OCI-LY7 (cell line): ENCODE measurements at places on chromosomes 5 and 9.

DNA sequence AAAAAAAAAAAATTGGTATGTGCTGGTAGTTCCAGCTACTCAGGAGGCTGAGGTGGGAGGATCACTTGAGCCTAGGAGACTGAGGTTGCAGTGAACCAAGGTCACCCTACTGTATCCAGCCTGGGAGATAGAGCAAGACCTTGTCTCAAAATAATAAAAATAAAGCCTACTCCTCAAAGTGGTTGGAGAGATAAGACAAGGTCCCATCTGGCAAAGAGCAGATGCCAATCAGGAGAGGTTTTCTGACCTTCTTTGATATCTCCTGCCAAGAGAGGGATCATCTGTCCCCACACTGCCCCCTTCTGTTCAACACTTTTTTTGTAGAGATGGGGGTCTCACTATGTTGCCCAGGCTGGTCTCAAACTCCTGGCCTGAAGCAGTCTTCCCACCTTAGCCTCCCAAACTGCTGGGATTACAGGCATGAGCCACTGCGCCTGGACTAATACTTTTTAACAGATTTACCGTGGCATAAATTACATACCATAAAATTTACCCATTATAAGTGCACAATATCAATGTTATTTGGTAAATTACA lies 64.7 kb downstream of the SH3PXD2B start:
- DNase-seq = no peak

GRCh38 chr5:133753856-133754255 lies 141.5 kb upstream of the FSTL4 start:
- DNase-seq = no peak

DNA sequence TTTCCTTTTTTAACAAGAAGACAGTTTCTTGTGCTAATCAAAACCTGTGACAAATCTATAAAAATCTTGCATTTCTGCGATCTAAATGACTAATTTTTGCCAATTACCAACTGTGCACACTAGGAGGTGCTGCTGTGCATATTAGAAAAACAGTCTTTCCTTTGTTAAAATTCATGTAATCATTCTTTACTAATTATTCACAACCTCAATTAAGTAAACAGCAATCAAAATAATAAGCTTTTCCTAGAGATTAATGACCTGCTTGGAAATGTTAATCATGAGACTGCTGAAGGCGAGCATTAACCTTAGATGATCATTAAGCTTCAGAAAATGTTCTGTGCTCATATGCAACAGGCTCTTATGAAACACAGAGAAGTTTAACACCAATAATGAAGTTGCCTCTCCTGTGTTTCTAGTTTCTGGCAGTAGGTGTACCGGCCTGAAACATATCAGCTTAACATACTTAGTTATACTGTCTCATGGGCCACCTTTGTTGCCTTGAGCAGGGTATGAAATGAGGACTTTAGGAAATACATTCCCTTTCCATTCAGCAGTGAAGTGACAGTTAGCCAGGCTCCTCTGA lies 17.7 kb downstream of the RFESD start:
- DNase-seq = peak; percentile 42

DNA sequence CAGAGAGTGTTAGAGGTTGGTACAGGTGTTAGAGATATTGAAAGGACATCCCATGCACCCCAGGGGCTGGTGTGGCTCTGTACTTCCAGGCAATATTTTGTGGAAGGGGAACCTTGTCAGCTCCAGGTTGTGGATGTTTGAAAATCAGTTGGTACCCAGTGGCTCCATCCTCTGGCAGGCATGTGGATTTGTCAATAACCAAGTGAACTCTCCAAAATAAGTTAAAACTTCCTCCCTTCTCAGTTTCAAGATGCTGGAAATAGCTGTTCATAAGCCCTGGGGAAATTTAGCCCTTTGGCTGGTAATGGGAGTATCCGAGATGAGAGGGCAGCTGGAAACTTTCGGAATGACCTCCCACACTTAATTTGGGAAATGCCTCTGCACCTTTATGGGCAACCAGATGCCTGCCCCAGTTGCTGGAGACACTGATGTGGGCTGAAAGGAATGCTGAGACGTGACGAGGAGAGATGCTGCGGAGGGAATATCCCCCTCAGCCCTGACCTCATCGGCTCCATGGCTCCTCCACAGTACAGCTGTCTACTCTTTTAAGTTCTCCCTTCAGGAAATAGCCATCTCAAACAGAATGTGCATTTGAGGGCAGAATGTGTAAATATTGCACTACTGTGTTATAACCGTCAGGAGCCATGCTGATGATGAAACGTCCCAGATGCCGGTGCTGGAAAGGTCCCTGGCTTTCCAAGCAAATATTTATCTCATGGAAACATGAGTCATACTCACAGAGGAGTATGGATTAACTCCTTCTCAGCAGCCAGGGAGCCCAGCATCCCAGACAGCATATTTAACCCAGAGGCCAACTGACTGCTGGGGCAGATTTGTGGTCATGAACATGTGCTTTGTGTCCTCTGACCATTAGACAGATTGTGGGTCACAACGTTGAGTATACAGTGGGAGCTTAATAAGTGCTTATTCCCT lies 29.5 kb downstream of the TGFBI start:
- no peak for DNase-seq

GRCh38 chr5:14036947-14037346 lies 92.5 kb upstream of the DNAH5 start:
- DNase-seq = no peak

DNA sequence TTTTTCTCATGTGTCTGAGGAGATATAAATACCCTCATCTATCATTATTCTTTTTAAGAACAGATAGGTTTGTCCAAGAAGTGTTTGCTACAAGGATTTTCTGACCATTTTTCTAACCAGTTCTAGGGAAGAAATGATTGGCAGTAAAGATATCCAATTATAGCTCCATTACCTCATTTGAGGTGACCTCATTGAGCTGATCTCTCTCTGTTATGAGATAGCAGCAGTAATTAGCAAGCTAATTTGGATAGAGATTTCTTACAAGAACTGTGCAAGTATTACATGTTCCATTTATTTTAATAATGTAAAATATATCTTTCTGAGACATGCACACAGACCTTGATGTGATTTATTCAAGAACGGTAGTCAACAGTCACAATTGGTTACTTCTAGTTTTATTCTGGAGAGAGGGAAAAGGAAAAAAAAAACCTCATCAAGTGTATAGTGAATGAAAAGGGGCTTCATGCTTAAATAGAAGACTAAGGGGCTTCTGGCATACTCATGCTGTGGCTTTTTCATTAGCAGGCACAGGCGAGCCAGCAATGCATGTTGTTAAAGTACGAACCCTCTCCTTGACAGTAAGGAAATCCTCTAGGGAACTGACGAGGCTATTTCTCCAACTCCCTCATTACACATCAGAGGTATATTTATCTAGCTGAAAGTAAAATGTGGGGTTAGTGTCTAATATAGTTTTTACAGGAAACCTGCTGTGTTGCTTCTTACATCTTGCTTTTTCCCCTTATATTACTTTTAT lies 127.3 kb downstream of the NUDT12 start:
- DNase-seq = no peak

DNA sequence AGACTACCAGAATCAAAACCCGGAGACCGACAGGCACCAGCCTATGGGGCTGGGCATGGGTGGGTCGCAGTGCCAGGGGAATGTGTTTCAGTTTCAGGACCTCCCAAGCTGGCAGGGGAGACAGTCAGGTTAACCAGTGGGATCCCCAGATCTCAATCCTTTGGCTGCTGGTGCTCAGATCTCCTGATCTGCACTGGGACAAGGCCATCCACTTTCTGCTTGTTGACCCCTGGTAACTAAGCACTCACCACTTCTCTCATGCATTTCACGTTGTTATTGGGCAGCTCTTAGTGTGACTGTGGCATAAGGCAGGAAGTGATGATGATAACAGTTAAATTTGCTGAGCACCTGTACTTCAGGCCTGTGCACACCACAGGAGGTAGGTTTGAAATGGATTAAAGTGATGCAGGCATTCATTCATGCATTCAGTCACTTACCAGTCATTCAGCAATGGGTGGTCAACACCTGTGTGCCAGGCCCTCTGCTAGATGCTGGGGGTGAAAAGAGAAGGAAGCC lies 42.1 kb upstream of the STXBP1 start:
- DNase-seq = peak; percentile 67
